Panc1 (cell line): ENCODE measurements at places on chromosomes 11 and 22.

DNA sequence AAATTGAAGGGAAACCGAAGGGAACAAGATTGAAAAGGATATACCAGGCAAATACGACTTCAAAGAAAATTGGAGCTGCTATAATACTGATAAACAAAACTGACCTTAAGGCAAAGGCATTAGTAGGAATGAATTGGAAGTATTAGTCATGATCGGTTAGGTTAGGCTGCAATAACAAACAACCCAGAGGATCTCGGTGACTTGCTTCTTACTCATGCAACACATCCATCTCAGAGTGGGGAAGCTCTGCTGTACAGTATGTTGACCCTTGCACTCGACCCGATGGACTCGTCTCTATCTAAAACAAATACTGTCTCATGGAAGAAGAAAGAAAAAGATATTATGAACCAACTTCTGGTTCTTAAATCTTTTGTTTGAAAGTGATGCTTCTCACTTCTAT is 42.3 kb downstream of the SPATA19 start:
- no peak for DNase-seq

GRCh38 chr11:73350908-73351636 is 25.1 kb upstream of the RELT start:
- peak; percentile 48 for DNase-seq

DNA sequence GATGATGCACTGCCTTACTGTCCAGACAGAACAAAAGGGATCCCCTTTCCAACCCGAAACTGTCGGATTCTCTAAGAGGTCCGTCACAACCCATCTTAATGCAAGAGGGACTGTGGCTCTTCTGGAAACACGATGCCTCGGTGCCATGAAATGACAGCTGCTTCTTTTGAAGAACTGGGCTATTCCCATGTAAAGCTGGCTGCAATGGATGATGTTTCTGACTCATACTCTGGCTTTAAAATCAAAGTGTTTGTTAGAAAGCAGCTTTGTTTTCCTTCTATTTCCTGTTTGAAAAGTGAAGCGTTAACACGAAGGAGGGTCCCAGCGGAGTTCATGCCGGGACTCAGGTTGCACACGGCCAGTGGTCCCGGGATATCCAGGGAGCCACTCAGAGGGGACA is 3.1 kb downstream of the TP53AIP1 start:
- no peak for DNase-seq

GRCh38 chr11:123139206-123139605 is 55.8 kb downstream of the CLMP start:
- DNase-seq, result no peak

DNA sequence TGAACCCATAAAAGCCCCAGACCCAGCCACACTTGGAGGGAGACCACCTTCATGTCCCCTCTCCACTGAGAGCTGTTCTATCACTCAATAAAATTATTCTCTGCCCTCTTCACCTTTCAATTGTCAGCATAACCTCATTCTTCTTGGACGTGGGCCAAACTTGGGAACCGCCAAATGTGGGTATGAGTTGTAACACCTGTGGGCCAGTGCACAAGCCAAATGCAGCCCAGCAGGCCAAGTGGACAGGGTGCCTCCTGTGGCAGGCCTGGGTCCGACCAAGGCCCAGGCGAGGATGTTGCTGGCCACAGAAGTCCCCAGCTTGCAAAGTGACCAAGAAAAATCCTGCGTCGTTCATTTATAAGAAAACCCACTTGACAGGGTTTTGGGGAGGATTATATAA is 621.2 kb downstream of the METTL15 start:
- no peak for DNase-seq

GRCh38 chr22:32619614-32620426 is 145.2 kb downstream of the FBXO7 start:
- no peak for DNase-seq

DNA sequence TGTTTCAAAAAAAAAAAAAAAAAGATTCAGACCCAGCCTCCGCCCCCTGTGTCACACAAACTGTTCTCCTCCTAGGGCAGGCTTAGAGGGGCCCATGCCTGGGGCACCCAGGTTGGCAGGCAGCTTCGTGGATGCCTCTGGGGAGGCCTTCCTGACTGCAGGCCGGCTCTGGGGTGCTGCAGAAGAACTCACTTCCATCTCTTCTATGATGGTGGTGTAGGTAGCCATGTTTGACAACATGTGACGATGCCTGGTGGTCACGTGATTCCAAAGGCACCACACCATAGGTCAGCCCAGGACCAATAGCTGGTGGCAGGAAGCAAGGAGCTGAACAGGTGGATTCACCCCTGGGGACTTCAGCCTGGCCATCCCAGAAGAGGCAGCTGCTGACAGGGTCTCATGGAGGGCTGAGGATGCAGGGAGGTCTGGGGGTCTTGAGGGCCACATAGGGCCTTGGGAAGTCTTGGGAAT is 24.1 kb upstream of the CELSR1 start:
- DNase-seq, result no peak

DNA sequence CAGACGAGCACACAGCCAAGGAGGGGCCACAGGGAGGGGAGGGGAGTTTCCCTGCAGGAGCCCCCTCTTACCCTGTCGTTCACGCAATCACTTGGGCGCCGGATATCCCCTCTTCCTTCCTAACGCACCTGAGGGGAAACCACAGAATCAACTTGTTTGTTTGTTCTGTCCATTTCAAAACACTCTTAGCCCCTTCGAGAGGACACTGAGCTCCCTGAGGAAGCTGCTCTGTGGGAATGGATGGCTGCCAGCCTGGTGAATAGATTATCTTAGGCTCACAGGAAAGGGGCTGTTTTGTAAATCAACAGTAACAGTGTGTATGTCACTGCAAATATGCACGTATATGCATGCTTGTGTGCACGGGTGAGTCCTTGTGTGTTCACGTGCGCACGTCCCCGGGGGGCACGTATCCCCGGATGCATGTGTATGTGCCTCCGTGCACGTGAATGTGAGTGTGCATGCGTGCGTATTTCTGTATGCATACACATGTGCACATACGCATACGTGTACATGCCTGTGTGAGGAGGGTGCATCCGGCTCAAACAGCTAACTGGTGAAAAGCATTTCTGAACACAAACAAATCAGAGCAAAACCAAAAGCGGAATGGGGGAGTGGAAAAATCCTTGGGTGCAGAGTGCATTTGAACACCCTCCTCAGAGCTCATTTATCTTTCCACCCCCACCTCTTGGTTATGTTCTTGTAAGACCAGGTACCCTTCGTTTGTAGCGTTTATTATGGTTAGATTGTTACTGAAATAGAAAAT is 7.2 kb downstream of the ARSA start:
- no peak for DNase-seq

DNA sequence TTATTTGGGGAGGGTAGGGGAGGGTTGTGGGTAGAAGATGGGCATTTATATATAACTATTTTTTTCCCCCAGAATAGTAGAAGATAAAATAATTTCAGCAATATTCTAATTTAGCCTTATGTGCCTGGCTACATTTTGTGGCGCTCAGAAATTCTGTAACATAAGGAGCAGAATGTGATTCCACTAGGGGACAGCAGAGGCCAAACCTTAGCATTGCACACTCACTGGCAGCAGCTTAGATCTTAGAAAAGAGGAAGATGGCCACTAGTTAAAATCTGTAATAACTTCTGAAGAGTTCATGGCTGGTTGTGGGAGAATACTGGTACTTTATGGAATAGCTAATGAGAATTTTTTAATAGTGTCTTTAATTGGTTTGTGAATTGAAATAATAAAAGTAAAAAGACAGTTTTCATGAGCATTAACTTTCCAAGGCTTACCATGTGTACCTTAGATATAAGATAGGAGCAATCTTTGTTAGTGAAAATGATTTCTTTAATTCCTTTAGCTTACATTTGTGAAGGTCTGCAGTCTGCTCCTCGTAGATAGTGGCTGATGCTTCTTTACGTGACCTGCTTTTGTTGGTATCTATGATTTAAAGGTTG is 33.1 kb downstream of the DDX10 start:
- DNase-seq, result peak; percentile 64

DNA sequence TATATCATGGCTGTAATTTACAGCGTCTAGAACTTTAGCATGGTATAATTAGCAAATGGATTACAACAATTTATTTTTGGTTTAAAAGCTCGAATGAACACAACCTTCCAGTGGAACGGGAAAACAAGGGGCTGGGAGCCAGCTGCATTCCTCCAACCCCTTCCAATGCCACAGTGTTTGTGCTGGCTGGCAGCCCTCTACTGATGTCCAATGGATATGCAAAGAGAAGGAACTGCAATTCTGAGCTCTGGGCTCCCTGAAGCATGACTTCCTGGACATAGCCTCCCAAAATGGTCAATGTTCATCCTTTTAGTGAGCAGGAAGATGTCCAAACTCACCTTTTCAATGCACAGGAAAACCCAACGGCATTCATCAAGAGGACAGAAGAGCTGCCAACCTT is 288.3 kb downstream of the TENM4 start:
- no peak for DNase-seq

GRCh38 chr11:103552086-103552485 is 442.9 kb downstream of the DYNC2H1 start:
- DNase-seq, result no peak

GRCh38 chr11:61453695-61454094 is 23.8 kb downstream of the SDHAF2 start:
- DNase-seq, result no peak

GRCh38 chr11:87443707-87444106 is 406.0 kb downstream of the TMEM135 start:
- no peak for DNase-seq

GRCh38 chr22:21725956-21726649 is 9.5 kb downstream of the YPEL1 start:
- no peak for DNase-seq

- DNase-seq, result no peak
These were observed 377.0 kb upstream of the LRRC4C start for GRCh38 chr11:41836431-41836830.

DNA sequence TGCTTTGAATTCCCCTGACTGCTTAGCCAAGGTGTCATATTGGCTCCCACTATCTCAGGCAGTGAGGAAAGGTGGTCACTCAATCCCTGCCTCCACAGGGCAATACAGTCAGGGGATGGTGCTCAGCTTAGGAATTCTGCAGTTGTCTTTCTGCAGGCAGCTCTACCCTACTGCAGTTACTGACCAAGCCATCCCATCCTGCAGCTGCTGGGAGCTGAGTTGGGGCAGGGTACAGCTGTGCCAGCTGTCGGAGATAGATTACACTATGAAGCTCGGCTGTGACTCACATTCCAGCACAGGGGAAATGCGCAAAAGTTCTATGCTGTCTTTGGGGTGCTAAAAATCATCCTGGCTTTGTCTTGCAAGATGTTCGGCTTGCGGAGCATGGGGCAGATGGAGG is 4.4 kb upstream of the DAGLA start:
- no peak for DNase-seq

GRCh38 chr22:24725736-24726135 is 48.8 kb downstream of the PIWIL3 start:
- no peak for DNase-seq

- DNase-seq, result no peak
These were observed 650 bp upstream of the NUP50 start for GRCh38 chr22:45163099-45163450.

GRCh38 chr22:41762980-41763779 is 37.3 kb upstream of the CCDC134 start:
- DNase-seq, result no peak

DNA sequence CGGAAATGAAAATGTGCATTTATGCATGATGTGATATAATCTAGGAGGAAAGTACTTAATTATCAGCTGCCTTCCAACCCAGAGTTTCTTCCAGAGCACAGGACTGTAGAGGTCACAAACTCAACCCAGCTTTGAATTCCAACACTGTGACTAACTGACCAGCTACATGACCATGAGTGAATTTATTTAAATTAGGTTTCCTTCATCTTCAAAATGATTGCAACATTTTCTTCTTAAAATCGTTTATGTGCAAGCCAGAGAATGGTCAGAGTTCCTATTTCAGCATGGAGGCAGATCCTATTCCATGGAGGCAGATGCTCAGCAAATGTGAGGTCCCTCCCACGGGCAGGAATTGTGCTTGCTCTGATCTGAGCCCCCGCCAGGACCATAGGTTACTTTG is 42.4 kb downstream of the OSBP start:
- DNase-seq, result no peak

DNA sequence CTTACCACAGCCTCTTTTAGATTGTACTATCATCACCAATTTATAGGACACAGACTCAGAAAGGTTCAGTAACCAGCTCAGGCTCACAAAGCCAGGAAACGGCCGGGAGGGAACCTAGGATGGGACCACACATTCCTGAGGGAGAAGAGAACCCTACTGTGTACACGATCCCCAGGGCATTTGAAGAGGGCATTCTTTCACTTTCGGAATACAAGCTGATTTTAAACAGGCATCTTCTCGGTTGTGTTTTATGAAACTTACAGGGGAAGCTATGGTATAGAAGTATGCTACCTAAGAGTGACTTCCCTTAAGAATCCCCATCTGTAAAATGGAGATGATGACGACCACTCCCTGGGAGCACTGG is 19.0 kb downstream of the SMCO4 start:
- no peak for DNase-seq

DNA sequence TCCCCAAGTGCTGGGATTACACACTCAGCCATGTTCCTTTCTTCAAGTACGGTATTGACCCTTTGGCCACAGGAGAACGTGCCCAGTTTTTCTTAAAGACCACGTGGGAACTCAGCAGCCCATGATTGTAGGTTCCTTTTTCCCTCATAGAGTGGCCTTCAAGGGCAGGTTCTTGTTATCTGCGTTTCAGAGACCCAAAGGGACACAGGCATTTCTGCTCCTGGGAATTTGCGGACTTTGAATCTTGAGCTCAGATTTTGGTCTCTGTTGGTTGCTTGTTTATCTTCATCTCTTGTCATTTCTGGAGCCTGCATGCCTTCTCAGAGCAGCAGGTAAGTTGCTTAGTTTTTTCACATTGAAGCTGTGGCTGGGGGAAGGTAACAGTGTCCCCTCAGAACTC is 12.0 kb downstream of the MARK2 start:
- no peak for DNase-seq

DNA sequence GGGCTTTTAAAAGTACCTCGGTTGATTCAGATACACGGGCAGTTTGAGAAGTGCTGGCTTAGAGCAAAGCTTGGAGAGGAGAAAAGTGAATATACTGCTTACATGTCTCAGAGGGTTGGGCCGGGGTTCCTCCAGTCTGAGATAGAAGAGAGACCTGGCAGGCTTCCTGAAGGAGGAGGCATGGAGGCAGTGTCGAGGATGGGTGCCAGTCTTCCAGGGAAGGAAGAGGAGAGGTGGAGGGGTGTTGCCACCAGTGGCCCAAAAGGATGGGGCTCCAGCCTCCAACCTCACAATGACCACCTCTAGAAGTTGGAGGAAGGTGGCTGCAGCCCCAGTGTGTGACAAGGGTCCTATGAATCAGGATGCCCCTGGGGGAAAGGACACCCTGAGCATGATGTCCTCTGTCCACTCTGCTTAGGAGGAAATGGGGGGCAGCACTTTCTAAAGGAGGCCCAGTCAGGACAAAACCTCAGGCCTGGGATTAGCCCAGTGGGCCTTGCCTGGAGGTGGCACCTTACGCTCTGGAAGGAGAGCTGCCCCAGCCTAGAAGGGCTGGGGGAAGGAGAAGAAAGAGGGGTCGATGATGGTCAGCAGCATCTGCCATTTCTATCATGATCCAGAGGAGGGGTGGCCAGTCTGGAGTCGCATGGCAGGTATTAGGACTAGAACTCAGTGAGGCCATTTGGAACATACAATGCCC is 65.2 kb downstream of the CD82 start:
- DNase-seq, result no peak
